ENCODE measurements at places on chromosomes 1 and 21.

- DNase-seq: no peak
Observed at GRCh38 chr1:39452081-39452480, 39.4 kb upstream of the BMP8A start.

- DNase-seq: no peak
Observed at GRCh38 chr1:154178013-154178412, 13.9 kb downstream of the TPM3 start.

- DNase-seq: peak; percentile 24
Observed at GRCh38 chr1:204151552-204152309, at the start of gene ETNK2. Gene ETNK2 (minus strand): TSS chr1:204152044. CDS start chr1:204151852, 192 bp downstream.

GRCh38 chr1:235945775-235946570, 79.3 kb upstream of the LYST start:
- no peak for DNase-seq
